CD4-positive, alpha-beta T cell treated with Interleukin-12 subunit alpha and Interleukin-12 subunit beta, for 1 hour (primary cell): ENCODE measurements at places on chromosomes 3 and 15.

DNA sequence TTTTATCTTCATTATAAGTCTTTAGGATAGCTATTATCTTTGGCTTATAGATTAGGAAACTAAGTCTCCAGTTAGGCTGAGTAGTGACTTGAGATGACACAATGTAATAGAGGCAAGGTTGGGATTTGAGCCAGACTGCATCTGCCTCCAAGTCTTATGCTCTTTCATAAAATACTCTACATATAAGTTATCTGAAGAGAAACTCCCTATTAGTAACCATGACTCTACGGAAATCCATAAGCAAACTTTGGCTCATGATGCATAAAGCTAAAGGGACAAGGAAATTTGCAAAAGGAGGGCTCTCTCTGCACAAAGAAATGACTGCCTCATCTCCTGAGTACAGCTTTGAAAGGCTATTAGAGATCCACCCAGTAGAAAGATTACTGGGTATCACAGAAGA, 77.6 kb upstream of the FRMD4B start:
- no peak for DNase-seq

DNA sequence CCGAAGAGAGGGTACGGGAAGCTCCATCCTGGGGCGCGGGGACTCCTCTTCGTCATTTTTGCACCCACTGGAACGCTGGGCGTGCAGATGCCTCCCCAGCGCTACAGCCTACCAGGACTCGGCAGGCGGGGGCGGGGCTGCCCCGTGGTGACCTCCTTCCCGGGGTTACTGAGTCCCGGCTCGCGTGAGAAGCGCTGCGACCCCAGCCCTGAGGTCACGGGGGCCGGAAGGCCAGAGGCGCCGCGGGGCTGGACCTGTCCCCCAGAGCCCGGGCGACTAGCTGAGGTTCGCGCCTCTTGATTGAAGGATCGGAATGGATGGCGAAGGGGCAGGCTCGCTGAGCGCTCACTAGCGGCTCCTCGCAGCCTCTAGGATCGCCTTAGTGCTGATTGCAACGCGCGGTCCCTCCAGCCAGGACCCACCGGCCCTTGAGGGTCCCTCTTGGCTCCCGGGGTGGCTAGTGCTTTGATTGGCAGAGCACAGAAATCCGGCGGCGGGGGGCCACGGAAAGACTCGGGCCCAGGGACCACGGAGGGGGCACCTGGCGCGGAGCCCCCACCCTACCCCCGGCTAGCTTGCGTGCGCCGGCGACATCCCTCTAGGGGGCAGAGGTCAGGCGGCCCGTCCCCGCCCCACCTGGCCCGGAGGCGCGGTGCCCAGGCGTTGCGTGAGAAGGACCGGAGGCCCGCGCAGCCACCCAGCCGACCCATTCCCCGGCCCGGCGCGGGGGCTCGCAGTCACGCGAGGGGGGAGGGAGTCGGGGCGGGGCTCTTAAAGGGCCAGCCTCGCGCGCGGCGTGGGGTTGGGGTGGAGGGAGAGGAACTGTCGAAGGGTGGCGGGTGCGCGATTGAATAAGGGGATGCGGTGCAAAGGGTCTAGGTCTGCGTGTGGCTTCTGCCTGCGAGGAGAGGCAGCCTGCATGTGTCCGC, 781 bp upstream of the CYP1A1 start:
- DNase-seq: peak; percentile 31

- no peak for DNase-seq
Measured at GRCh38 chr3:187430576-187430975, 62.4 kb downstream of the RTP4 start.

DNA sequence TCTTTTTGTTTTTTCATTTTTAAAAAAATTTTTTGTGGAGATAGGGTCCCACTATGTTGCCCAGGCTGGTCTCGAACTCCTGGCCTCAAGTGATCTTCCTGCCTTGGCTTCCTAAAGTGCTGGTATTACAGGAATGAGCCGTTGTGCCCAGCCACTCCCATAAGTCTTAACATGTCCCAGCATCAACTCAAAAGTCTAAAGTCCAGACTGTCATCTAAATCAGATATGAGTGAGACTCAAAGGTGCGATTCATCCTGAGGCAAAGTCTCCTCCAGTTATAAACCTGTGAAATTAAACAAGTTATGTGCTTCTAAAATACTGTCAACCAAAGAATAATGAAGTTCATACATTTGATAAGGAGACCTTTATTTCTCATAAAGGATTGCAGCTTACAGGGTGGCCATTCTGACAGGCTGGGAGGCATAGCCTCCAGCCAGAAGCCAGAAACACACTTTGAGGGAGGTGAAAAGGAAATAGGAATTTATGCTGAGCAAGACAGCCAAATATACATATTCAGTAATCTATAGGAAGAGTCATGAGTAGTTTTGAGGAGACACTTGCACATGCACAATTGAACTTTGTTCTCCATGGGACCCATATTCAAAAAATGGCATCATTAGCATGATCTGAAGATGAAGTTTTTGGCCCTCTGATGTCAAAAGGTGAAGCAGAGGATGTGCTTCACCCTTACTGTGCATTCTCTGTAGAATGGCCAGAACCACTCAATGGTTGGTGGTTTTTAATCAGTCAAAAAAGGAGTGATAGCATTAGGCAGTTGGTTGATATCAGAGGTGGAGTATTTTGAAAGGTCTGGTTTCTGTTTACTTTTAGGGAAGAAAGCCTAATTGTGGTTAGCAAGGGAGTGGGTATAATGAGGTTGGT, 11.0 kb upstream of the ZNF662 start:
- no peak for DNase-seq

DNA sequence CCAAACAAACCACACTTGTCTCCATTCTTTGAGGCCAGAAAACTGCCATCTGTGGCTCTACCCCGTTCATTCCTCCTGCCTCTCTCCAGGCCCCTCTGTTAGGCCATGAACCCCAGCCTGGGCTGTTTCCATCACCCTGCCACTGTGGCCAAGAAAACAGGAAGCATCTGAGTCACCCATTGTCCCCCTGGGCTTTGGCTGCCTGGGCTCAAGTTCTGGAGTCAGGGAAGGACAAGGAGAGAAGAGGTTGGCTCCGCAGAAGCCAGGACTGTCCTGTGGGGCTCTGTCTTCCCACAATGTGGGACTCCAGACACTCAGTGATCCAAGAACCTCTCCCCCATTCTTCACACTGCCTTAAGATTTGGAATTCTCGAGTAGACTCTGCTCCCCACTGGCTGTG, 14.8 kb upstream of the LCTL start:
- no peak for DNase-seq

GRCh38 chr3:189710620-189711402, 79.6 kb downstream of the TP63 start:
- DNase-seq: no peak

DNA sequence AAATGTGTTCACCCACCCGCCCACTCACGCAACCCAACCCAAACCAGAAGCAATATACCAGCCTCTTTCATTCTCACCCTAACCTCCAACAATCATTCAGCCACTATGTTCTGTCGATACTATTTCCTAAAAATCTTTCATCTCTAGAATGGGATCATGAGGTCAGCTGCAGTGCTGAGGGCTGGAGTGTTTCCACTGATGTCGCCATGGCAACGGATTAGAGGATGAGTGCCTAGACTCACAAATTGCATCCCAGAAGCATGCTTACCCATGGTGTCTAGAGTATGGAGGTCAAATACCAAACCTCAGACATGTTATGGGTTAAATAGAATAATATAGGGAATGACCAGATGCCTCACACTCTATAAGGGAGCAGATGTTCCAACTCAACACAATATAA, 138.5 kb downstream of the GABRB3 start:
- no peak for DNase-seq

DNA sequence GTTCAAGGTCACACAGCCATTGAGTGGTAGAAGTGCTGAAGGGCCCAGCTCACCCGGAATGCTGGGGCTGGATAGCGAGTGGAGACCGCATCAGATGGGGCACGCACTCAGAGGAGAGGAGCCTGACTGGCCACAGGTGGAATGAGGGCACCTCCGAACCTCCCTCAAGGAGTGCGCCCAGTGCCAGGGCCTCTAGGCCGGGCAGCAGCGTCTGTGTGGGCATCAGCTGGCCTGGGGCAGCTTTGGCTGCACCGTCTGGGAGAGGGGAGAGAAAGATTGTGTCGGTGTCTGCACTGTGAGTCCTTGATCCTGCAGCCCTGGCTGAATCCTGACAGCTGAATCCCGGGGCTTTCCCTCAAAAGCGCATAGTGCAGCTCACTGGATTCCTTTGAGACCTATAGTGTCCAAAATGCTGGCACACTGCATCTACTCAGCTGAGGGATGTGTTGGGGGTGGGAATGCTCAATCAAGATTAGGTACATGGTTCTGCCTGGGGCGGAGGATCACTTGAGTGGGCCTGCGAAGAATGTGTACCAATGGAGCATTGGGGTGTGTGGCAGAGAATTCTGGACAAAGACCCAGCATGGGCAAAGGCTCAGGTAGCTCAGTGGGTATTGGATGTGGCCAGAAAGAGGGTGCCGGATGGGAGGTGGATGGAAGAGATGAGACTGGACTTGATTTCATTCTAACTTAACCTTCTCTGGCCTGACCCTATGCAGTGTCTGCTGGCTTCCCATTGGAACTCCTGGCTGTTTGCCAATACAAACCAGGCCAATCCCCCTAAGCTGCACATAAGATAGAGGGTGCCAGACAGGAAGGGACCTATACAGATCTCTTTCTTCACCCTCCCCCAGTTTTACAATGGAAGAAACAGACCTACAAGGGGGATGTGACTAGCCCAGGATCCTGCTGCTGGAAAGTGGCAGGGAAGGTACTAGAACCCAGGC, 950 bp downstream of the ANKDD1A start:
- DNase-seq: no peak

- peak; percentile 20 for DNase-seq
Measured at GRCh38 chr3:63349583-63350573, 71.8 kb downstream of the SYNPR start.

DNA sequence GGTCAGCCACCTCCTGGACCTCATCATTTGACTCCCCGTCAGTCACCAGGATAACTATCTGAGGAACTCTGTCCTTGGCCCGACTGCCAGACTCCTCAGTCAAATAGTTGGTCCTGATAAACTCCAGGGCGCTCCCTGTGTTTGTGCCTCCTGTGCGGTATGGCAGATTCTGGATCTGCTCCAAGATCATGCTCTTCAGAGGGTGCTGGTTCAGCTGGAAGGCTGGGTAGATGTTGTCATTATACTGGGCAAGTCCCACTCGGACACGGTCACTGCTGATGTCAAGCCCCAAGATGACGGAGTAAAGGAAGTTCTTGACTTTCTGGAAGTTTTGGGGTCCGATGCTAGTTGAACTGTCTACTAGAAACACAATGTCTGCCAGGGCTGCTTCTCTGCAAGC, 31.1 kb upstream of the CAPN7 start:
- DNase-seq: no peak

- DNase-seq: no peak
Measured at GRCh38 chr3:46612324-46612723, at the start of gene FAM240A. Gene FAM240A, plus strand, starts transcription at chr3:46612525. Its CDS starts 159 bp downstream, at chr3:46612684.

GRCh38 chr3:38989917-38990510, 61.7 kb downstream of the SCN11A start:
- no peak for DNase-seq

DNA sequence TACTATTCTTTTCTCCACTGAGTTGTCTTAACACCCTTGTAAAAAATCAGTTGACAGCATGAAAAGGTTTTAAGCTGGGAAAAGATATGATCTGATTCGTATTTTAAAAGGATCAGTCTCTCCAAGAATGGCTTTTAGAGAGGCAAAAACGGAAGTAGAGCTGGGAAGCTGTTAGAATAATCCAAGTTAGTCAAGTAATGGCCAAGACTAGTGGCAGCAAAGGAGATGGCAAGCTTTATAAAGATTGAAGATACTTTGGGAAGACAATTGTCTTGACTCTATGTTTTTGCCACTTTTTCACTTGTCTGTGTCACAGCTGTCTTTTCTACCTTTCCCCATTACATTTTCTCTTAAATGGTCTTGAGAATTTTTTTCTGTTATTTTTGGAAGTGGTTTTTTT, 243.5 kb upstream of the MANF start:
- DNase-seq: no peak

- no peak for DNase-seq
Measured at GRCh38 chr15:49423021-49423420, at the start of gene FGF7. Gene FGF7, plus strand, starts transcription at chr15:49423242. Its CDS starts 1,056 bp downstream, at chr15:49424298.

GRCh38 chr3:186985661-186986364, 55.5 kb downstream of the ST6GAL1 start:
- DNase-seq: no peak

DNA sequence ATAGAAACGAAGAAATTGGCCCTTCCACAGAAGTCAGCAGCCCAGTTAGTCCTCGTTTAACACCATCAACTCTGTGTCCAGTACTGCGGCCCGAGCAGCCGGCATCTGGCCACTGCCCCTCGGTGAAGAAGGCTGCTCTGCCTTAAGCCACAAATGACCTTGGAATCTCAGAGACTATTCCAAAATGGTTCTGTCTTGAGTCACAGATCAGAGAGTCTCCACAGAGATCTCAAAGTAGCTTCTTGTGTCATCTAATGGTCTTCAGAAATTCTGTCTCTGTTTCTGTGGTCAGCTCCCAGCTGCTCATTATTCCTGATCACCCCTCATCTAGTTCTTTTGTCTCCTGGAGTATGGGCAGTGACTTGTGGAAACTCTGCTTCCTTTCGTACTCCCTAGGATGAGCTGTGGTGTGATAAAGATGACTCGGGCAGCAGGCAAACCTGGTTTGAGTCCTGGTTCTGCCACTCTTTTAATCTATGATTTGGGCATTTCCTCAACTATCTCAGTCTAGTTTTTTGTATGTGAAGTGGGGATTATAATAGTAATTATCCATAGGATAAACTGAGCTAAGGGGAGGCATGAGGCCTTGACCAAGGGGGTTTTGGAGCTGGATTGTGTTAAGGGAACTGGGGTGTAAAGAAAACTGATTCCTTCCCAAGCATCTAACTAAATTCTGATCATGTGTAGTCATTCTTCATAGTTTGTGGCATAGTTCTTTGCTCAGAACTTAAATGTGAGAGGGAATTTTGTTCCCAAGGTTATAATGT, 22.6 kb downstream of the CRTC3 start:
- no peak for DNase-seq

DNA sequence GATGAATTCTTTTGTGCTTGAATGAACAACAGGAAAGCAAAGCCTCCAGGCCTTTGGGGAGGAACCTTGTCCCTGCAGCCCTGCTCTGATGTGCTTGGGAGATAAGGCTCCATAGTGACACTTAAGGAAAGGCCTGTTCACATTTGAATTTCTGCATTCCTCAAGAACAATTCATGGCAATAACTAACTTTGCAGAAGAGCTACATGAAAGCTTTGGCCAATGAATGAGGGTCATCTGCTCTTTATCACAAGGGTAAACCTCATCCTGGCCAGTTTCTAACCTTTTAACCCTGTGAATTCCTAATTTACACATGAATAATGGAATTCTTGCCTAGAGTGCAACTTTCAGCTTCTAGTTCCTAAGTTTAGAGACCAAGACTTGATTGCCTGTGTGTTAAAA, 5.6 kb downstream of the PRTG start:
- DNase-seq: no peak

GRCh38 chr3:40333416-40333815, 23.9 kb downstream of the EIF1B start:
- DNase-seq: no peak

DNA sequence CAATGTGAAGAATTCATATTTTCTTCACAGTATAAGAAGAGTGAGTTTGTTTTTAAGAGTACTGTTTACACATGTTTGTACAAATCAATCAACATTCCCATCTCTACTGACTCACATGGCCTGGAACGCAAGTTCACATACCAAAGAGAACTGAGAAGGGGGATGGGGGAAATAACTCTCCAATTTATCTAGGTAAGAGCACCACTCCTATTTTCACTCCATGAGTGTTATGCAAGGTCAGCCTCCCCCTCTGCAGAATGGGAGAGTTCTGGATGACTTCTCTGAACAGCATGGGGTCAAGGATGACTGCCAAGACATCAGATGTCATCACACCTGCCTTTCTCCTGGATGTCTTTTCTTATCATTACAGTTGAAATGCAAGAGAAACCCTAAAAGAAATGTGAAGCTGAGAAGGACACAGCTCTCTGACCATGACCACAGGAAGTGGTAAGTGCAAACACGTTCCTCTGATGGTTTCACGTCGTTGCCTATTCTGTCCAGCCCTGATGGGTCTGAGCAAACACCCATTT, 95.2 kb downstream of the SEMA6D start:
- DNase-seq: no peak
